Adrenal gland (tissue), 19 donors: ENCODE measurements at places on chromosomes 2 and 18. TPM values are rescaled to one million over a fixed set of nuclear protein-coding genes. Genes with fewer than 3 reads are reported as not detected.

Gene ODC1
- 10.2 TPM for polyA plus RNA-seq

Gene CSRNP3
- polyA plus RNA-seq, result 4.6 TPM

Gene MGAT5
- 3.6 TPM for polyA plus RNA-seq

Gene ANKRD62
- not detected for polyA plus RNA-seq

Gene CTAGE1
- polyA plus RNA-seq, result not detected

Gene SIX2
- not detected for polyA plus RNA-seq

DNA sequence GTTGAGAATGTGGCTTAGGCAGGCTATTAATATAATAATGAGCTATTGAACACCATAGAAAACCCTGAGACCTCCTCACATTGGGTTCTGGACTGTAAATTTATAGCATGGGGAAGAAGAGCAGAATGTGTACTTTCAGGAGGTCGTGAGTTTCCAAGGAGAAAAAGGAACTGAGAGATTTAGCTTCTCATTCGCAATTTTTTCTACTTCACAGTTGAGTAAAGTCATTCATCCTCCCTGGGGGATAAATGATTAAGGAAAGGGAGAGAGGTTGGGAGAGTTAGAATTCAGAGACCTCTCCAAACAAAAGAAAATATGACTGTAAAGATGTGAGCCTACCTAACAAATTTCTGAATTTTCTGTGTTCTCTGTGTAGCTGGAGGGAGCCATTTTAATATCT lies 205.8 kb upstream of the CYRIA start:
- DNase-seq, result no peak

GRCh38 chr2:8477552-8478470 lies 204.0 kb upstream of the ID2 start:
- DNase-seq, result no peak

GRCh38 chr18:46265196-46266156 lies 161.3 kb downstream of the HAUS1 start:
- no peak for DNase-seq

DNA sequence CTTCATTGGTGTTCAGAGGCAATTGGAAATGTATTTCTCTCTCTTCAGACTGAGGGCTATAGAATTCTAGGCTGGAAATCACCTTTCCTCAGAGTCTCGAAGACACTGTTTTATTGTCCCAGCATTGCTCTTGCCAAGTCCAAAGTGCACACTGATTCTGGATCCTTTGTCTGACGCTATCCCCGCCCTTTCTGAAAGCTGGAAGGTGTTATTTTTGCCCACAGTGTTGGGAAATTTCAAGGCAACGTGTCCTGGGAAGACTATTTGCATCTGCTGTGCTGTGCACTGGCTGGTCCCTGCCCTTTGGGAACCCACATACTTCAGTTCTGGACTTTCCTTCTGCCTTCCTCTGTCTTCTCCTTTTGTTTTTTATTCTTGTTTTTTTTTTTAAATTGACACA lies 190.8 kb downstream of the SH3BP4 start:
- no peak for DNase-seq

- DNase-seq, result no peak
Observed at GRCh38 chr2:226716126-226716525, 83.5 kb downstream of the IRS1 start.

DNA sequence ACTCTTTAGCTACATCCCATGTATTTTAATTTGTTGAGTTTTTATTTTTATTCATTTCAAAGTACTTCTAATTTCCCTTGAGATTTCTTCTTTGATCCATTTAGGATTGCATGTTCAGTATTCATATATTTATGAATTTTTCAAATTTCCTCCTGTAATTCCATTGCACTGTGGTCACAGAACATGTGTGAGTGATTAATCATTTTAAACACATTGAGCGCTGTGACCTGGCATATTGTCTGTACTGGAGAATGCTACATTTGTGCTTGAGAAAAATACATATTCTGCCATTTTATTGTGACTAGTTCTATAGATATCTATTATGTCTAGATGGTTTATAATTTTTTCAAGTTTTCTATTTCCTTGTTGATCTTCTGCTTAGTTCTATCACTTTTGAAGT lies 353.7 kb downstream of the RAD51AP2 start:
- DNase-seq, result no peak

DNA sequence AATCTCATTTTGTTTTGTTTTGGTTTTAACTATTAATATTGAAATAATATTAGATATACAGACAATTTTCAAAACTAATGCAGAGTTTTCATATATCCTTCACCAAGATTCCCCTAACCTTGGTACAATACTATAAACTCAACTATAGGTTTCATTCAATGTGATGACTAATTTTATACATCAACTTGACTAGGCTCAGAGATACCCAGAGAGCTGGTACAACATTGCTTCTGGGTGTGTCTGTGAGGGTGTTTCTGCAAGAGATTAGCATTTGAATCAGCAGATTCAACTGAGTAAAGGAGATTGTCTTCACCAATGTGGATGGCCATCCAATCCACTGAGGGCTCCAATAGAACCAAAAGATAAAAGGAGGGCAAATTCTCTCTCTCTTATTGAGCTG lies 221.3 kb upstream of the CRIM1 start:
- DNase-seq, result no peak

DNA sequence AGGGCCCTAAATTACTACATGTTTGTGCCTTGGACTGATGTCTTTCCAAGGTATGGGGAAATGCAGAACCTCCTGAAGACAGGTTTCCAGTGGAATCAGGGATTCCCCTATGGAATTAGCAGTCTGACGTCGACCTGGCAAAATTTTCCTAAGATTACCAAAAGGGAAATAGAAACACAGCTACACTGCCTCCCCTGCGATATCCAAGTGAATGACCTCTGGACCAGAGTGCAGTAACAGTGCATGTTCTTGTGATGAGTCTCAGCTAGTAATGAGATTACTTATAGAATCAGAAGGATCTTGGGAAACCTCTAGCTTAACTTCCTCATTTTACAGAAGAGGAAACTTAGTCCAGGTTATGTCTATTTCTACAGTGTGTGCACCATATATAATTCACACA lies 21.3 kb upstream of the CHST9 start:
- DNase-seq, result no peak

DNA sequence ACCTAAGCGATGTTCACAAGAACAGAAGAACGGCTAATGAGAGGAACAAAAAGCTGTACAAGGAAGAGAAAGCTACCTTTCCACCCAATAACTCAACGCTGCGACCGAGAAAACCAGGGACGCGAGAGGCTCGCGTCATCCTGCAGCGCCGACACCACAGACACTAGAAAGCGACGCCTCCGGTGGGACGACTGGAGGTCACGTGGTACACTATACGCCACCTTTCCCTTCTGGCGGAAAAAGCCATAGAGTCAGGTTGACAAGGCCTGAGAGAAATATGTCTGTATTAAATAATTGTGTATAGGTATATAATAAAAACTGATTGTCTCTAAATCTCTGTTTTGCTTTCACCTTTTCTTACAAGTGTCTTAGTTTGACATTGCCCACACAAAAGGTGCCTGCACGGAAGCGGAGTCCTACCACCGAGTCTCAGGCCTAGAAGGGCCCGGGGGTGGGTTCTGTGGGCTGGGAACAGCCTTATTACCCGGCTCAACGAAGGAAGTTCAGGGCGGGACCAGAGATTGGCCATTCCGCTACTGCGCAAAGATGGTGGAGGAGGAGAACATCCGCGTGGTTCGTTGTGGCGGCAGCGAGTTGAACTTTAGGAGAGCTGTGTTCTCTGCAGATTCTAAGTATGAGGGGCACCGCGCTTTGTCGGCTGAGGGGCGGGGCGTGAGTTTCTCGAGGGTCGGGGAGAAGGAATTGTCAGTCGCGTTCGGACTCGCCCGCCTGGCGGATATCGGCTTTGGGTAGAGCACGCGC lies at the start of gene WDR75:
Gene WDR75 (plus strand): TSS at position 528 of the 762 bp plus-strand sequence. CDS start 19 bp downstream, at position 547.
- peak; percentile 95 for DNase-seq

DNA sequence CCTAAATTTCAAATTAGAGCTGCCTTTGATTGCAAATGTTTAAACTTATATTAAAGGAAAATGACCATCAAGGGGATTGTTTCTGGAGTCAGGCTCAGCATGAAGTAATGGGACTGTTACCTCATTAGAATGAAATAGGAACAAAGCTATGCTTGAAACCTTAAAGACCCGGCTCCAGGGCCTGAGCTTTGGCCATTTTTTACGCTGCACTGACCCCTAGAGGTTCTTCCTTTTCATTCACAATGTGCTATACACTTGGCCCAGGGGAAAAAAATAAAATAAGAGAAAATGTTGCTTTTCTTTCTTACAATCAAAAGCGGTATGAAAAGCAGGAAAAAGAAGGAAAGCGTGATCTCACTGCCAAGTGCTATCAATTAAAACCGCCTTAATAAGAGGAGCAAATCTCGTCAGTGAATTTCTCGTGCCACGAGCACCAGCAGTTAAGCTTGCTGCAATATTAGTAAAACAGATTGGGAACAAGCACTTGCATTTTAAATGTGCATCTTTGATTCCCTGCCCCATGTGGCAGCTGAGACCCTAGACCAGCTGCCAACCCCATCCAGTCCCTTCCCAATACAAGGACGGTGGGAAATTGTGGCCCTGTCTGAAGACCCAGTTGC lies 96.6 kb downstream of the MBD2 start:
- DNase-seq, result peak; percentile 45

- no peak for DNase-seq
Observed at GRCh38 chr18:48375150-48375800, 33.9 kb downstream of the ZBTB7C start.
